ENCODE measurements at places on chromosomes 4 and X.

DNA sequence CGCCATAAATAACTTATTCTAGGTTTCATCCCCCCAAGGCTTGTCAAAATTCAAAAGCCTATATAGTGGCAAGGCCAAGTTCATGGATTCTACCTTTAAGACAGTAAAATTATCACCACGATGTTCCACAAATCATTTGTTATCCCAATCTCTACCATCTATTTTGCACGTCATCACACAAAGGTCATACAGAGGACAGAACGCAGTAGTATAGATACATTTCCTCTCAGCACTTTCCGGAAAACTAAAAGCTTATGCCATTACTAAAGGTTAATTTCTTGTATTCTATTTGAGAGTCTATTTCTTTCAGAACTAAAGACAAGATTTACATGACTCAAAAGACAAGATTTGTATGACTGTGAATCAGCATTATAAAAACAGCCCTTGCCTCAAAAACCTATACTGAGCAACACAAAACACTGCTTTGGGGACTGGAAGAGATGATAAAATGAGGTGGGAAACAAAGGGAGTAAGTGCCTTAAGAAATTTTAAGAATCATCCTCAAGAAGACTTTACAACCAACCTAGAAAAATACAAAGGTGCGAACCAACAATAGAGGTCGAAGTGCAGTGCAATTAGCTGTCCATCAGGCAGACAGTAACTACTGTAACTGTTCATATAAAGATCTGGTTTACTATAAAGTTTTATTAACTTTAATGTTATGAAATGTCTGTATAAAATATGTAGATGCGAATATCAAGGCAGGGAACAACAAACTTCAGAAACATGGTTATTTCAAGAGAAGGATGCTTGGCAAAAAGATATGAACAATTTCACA is 7.6 kb downstream of the UBE2D3 start:
- no peak for DNase-seq

GRCh38 chr4:160265836-160266235 is 1163.0 kb downstream of the RAPGEF2 start:
- no peak for DNase-seq

DNA sequence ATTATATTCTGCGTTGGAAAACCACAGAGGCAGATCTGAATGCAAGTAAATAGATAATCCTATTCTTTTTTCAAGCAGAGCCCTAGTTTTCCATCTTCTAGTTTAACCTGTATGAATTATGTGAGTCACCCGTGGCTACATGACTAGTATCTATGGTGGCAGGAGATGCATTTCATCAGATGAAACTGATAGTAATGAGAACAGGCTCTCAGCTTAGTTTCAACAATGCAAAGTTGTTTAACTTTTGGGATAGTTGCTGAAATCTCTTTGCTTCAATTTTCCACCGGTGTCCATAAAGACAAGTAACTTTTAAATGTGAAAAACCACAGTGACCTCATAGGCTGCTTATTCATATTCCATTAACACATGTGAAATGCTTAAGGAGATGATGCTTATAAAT is 1317.4 kb upstream of the TENM3 start:
- DNase-seq, result no peak

DNA sequence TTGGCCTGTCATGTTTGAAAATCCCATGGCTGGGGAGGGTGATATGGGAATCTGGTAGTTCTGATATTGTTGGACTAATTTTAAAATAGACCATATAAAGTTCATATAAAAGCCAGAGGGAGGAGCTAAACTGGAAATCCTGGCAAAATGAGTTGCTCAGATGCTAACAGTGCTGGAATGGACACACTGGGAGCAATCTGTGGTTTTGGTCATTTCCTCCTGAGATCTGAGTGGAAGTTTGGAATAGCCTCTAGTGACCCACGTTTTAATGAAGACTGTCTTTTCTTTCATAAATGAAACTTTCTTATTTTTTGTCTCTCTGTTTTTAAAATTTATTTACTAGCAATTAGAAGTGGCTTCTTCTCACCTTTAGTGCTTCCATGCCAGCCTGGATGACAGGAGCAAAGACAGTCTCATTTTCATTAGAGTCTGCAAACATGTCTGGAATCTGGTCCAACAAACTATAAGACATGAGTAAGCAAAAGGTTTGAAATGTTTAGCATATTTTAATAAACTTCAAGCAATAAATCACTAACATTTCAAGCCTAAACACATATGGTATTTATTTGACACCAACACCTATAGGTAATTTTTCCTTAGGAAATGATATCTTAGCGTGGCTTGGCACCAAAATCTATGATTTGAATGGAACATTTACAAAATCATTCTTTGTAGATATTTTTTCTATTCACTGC is 66.6 kb downstream of the METTL14 start:
- DNase-seq, result no peak

DNA sequence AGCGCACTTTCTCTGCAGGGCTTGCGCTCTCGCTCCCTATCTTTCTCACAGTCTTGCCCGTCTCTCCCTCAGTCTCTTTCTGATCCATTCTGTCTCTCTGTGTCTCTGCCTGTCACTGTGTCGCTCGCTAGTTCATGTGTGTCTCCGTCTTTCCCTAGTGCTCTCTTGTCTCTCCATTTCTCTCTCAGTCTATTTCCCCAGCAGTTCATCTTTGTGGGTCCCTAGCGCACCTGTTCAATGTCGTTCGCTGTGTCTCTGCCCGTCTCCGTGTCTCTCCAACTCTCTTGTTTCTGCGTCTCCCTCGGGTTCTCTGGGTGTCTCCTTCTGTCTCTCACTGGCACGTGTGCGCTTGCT is 1.5 kb downstream of the GPR101 start:
- DNase-seq, result no peak

GRCh38 chr4:86621435-86621834 is 27.3 kb downstream of the PTPN13 start:
- no peak for DNase-seq

- DNase-seq, result no peak
Observed at GRCh38 chr4:41643331-41643730, 105.2 kb downstream of the PHOX2B start.

DNA sequence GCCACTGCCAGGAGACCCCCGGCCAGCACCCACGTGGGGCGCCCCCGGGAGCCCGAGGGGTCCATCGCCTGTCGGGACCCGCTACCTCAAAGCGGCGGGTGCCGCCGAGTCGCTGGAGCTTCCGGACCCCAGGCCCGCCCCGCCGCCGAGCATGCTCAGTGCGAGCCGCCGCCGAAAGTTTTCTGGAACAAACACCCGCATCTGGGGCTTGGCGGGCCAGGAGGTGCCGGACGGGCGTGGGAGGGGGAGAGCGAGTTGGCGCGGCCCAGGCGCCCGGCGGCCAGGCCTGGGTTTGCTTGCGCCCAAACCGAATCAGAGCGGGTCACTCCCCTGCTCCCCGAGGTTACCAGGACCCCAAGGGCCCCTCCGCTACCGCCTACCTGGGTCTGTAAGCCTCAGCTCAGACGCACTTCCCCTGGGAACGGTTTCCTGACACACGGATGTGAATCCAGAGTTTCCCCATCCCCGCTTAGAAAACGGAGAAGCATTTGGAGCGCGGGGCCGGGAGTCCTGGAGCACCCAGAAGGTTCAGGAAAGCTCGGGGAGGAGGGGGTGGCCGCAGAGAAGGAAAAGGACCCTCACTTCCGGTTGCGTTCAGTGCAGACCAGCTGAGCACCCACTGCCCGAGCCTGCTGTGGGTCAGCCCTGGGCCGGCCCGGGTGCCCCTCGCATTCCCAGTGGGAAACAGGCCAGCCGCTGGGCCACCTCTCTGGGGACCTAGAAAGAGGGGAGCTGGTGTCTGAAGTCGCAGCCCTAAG is at the start of gene EVC2:
Gene EVC2 (minus strand): TSS at position 111 of the 758 bp plus-strand sequence. CDS start 46 bp downstream, at position 65.
- DNase-seq, result no peak

GRCh38 chrX:38249965-38250364 is 29.3 kb upstream of the SRPX start:
- DNase-seq, result no peak

GRCh38 chr4:10664408-10664807 is 20.2 kb downstream of the CLNK start:
- no peak for DNase-seq

DNA sequence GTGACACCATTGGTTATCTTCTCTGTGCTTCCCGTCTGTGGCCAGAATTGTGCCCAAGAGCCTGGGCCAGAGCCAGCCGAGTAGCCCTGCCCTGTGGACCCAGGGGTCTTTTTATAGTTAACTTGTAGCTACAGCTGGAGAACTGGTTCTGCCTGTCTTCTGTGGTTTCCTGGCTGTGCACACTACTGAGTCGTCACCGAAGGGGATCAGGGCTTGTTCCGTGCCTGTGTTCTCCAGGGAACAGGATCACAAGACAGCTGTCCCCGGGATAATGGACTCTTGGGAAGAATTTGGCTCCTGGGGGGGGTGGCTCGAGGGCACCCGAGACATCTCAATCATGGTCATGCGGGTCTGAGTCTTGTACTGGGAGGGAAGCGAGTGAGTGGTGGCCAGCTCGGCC is 22.1 kb upstream of the OPN1LW start:
- DNase-seq, result no peak

DNA sequence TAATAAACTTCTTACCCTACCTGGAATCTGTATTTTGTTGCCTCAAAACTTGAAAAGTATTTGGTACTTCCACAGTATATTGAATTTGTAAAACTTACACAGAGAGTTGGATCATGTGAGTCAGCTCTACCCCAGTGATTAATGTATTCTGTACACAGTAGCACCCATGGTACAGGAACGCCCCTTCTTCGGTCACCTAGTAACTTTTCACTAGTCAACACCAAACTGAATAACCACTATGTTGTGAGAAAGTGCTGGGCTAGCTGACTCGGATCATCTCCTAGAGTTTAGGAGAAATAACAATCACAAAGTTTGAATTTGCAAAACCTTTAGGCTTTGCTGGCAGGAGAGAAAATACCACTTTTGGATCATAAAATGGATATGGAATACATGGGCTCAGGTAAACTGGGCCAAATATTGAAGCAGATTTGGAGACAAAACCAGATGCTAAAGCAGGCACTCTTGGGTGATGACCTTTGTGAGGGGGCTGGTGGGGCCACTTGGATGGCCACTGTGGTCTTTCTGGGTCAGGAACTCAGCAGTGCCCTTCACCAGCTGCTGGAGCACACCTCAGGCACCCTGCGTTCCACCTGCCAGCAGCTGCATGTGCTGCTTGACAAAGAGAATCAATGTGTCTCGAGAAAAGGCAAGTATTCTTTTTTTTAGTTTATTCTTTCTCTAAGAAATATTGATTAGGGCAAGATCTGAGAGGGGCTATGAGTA is at the start of gene DTHD1:
Gene DTHD1 (plus strand): TSS at position 233 of the 723 bp plus-strand sequence. CDS start 143 bp downstream, at position 376.
- no peak for DNase-seq

DNA sequence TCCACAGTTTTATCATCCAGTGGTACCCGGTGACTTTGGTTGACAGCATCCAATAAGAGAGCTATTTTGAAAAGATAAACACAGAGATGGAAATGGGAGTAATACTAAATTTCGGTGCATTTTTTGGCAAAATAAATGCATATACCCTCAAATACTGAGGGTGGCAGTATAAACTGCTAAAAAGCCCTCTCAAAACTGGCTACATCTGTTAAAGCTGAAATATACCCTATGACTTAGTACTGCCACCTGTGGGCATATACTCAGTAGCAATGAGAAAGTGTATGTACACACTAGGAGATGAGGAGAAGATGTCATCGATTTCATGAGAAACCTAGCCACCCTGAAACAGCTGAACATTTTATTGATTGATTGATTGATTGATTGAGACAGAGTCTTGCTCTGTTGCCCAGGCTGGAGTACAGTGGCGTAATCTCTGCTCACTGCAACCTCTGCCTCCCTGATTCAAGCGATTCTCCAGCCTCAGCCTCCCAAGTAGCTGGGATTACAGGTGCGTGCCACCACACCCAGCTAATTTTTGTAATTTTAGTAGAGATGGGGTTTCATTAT is 12.2 kb upstream of the TMEM128 start:
- DNase-seq, result no peak

- no peak for DNase-seq
Observed at GRCh38 chr4:88765729-88766128, 68.1 kb upstream of the NAP1L5 start.

- no peak for DNase-seq
Observed at GRCh38 chr4:186700746-186701145, 22.9 kb downstream of the FAT1 start.
